ENCODE measurements at places on chromosomes 7 and 10.
A peak's percentile ranks its signal among the peaks of the same experiment; 100 is the strongest.

GRCh38 chr10:82942286-82943099 is 1067.5 kb downstream of the NRG3 start:
- no peak for DNase-seq

DNA sequence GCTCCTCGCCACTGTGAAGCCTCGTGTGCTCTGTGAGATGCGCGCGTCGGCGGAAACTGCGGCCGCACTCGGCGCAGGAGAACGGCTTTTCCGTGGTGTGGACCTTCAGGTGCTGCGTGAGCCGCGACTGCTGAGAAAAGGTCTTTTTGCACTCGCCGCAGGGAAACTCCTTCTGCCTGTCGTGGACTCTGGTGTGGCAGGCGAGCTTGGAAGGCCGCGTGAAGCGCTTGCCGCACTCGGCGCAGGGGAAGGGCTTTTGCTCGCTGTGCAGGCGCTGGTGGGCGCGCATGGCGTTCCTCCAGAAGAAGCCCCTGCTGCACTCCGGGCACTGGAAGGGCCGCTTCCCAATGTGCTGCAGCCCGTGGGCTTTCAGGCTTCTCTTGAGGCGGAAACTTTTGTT is 13.7 kb upstream of the ZNF786 start:
- no peak for DNase-seq

GRCh38 chr7:4958477-4959301 is at the start of gene MMD2:
MMD2 (minus strand) TSS chr7:4959187; CDS start chr7:4959017, 170 bp downstream.
- DNase-seq = no peak

GRCh38 chr10:2294739-2295138 is 557.4 kb upstream of the ADARB2 start:
- no peak for DNase-seq

DNA sequence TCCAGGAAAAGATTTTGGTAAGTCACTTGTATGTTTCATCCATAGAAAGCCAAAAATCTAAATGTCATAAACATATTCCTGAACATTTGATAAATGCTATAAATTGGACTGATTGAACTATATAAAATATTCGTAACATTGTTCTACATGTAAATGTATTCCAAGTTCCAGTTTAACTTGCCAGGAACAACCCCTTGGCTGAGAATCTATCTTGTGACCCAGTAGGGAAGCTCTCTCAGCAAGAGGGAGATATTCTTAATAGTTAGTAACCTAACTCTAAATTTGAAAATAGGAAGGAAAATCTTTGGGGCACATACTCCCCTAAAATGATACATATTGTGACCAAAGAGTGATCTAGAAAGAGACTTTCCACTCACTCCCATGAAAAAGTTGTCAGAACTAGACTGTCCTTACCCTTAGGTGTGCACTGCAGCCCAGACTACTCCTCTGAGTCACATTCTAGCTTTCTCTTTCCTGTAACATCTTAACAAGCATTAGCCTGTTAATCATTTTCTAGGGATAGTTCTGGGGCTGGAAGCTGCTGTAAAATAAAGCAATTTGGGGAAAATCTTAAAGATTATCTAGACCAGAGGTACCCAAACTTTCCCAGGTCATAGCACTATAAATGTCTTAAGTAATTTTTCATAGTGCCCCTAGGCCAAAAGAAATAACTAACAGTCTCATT is 73.7 kb upstream of the SKAP2 start:
- DNase-seq = no peak

DNA sequence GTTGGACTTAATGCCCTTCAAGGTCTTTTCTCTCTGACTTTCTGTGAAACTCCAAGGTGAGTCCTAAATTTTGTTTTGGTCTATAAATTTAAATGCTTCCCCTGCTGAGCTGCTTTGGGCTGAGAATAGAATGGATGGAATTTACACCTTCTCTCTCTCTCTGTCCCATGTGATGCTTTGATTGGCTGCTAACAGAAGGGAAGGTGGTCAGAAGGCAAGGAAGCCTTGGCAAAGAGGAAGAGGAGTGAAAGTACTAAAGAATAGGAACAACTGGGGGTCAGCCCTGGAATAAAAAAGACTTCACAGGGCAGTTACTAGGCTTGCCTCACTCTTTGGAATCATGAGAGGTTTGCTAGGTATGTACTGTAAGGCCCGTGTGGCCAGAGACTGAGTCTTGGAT is 260.2 kb downstream of the AUTS2 start:
- no peak for DNase-seq

DNA sequence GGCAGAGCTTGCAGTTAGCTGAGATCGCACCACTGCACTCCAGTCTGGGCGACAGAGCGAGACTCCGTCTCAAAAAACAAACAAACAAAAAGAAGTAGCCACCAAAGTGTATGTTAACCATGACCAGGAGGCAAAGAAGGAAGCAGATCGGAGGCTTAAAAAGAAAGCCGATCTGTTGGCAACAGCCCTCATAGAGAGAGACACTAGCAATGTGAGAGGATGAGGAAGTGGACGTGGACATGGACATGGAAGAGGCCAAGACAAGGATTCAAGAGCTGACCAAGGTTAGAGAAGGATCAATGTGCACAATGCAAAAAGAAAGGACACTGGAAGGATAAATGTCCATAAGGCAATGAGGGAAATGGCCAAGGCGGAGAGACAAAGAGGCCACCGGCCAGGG is 14.9 kb upstream of the ADCK2 start:
- DNase-seq = no peak

GRCh38 chr10:119306514-119306951 is 99.2 kb downstream of the GRK5 start:
- DNase-seq = peak; percentile 41

DNA sequence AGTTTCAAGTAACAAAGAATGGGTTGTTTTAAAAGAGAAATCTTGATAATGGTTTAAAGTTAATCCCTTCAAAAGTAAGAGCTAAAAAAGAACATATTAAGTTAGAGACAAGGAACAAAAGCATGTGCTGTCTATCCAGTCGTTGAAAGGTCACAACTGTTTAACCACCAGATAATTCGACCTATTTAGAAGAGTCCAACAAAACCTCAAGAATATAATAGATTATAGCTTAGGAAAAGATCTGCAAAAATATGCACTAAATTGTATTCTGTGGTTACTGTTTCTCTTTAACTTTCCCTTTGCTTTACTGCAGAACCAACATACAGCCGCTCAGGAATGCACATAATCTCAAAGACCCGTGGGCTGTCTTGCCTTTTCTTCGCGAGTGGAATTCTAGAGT is 74.9 kb downstream of the PCGF5 start:
- DNase-seq = no peak

DNA sequence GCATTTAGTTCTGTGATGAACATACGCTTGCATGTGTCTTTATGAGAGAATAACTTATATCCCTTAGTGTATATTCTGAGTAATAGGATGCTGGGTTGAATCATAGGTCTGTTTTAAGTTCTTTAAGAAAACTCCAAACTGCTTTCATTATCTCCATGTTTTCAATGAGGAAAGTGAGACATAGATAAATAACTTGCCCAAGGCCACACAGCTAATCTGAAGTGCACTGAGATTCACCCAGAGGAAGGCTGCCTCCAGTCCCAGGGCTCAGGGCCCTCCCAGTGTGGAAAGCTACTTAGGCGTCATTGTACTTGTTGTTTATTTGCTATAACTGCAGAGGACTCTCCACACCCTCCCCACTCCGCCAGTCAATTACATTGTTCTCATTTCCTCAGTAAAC is 126.7 kb downstream of the INHBA start:
- no peak for DNase-seq

DNA sequence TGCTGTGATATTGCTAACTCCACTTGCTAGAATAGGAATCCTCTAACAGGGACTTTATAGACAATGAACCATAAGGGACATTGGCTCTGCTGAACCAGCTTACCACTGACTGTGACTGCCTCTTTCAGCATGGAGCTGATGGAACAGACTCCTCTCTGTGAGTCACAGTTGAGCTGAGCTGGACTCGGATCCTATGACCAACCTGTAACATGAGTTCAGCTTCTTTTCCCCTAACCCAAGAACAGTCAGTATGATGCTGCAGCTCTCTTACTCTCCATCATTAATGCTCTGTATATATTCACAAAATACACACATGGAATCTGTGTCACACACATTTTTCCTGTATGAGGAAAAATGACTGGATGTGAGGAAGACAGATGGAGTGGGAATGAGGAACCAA is 177.9 kb upstream of the BET1 start:
- DNase-seq = no peak

DNA sequence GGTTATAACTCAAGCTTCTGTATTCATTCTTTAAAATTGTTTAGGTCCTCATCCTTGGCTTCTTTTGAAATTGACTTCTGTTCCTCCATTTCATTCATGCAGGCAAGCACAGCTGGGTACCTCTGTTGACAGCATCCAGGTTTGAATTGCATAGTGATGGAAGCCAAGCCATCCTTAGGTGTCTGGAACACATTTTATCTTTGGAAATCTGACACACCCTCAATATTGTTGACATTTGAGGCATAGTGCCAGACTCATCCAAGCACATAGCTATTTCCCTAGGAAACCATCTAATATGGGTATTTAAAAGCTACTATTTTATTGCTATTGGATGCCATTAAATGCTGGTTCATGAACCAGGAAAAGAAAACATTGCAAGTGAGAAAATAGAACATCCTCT is 142.1 kb upstream of the PTPRZ1 start:
- DNase-seq = no peak

GRCh38 chr7:100895956-100896731 is 456 bp upstream of the ACHE start:
- DNase-seq = no peak

DNA sequence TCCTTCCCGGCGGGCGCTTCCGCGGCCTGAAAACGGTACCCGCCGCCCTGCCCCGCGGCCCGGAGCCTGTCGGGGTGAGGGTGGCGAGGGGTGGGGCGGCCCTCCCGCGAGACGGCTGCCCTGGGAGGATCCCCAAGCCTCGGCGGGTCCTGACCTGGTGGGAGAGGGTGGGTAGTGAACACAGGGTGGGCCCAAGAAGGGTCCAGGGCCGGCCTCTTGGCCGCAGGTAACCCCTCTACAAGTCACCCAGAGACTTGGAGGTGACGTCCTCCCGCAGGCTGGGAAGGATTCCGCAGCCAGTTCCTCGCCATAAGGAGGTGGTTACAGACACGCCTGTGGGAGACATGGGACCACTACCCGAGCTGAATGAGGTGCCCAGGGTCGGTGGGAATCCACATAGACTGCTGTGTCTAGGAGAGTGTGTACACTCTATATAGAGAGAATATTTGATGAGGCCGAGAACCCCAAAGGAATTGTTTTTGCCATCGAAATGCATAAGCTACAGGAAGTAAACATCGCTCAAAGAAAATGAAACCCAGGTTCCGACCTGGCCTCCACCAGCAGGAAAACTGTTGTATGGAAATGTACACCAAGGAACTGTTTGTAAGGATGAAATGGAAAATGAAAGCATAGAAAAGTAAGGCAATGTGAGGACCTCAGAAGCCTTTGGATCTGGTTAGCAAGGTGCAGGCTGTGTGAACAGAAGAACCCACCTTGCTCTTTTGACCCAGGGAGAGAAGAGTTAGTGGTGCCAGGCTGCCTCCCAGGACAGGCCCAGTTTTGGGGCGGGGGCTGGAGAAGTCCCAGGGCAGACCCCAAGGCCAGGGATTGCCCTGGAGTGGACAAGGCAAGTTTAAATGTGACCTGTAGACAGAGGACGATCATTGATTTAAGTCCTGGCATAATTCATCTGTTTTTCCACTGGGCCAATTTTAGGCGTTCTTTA is 659 bp downstream of the OPTN start:
- no peak for DNase-seq

- peak; percentile 69 for DNase-seq
These were observed 9.0 kb downstream of the MRPL32 start for GRCh38 chr7:42940985-42941847.

GRCh38 chr7:149811831-149812490 is 26.2 kb upstream of the ZNF862 start:
- DNase-seq = no peak

GRCh38 chr10:88526501-88527105 is 56.5 kb downstream of the RNLS start:
- DNase-seq = no peak

GRCh38 chr10:71795248-71795647 is 21.9 kb upstream of the VSIR start:
- no peak for DNase-seq

DNA sequence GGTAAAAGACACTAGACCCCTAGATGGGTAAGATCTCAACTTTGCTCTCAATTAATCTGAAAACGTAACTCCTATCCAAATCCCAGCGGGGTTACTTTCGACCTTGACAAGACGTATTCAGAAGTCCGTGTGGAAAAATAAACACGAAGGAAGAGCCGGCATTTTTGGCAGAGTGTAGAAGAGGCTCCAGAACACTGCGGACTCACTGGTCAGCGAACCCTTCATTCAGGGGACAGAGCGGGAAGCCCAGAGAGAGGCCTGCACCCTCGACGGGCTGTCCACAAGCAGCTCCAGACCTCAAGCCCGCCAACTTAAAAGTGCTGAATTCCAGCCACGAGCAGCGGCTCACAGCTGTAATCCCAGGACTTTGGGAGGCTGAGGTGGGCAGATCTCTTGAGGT is 54.7 kb downstream of the DPYSL4 start:
- no peak for DNase-seq

DNA sequence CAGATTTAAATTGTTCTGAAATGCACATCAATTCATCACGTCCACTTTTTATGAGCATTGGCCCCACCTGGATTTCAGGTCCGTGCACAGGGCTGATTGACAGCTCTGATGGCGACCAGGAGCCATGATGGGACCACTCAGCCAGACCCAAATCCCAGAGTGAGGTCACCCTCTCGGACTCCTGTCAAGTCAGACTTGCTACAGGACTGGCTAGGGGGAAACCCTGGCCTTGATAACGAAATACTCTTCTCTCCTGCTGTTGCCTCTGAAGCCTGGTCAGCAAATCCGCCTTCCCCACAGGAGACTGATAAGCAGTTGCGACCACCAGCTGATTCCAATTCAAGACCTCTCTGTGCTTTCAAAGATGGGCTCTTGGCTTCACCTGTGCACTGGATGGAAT is 76.4 kb downstream of the CARD11 start:
- DNase-seq = no peak

DNA sequence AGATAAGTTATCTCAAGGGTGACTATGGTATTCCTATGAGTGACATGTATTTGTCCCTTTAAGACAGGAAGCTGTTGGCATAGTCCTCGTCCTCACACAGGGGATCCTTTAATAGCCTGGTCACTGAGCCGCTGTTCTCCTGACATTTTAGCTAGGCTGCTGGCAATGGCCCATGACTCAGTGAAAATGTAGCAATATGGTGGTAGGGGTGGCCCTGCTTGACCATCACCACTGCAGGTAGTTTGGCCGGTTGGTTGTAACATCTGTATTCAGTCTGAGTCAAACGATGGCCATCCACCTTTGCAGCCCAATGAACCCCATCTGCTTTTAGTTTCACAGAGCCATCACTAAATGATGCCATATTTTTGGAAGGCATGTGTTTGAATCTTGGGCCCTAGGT is 110.1 kb upstream of the RAB18 start:
- DNase-seq = no peak

All from stimulated activated CD4-positive, alpha-beta T cell treated with anti-CD3 and anti-CD28 coated beads, Interleukin-1b, Interleukin-23, amount 100 ng/mL, for 4 hours (primary cell).